Neuronal stem cell (in vitro differentiated cells): ENCODE measurements at places on chromosomes 3 and 15.
A peak's percentile ranks its signal among the peaks of the same experiment; 100 is the strongest.

DNA sequence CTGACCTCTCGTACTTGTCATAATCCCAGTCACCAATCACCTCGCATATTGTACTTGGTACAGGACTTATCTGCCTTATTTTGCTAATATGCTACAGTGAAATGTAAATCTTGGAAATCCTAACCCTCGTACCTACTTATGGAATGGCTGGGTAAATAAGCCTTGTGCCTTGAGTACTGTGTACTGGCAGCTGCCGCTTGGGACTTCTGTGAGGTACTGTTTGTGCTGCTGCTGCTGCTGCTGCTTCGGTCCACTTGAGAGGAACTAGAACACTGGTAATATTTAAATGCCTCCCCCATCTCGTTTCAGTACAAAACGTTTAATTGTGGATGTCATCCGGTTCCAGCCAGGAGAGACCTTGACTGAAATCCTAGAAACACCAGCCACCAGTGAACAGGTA, 42.5 kb upstream of the CRTC3 start:
- no peaks in the 10 kb centered on the region for H3K27me3 ChIP-seq
- no peak overlapping the region for H3K4me3 ChIP-seq
- peaks cover 95% of the 10 kb centered on the region for H3K36me3 ChIP-seq
- no peak overlapping the region for H3K27ac ChIP-seq

DNA sequence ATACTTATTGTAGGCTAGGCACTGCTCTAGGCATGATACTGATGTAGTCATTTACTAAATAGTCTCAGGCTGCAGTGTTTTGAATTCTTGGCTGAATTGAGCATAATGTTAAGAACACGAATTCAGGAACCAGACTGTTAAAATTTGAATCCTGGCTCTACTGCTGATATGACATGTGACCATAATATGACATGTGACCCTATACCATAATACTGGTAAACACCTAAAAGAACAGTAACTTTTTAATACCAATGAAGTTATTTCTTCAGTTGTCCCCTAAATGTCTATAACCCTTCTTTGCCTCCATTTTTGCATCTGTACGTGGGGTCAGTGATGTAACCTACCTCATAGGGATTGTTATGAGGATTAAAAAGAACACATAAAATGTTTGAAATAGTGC, 18.1 kb downstream of the TBC1D23 start:
- H3K27ac ChIP-seq = no peak overlapping the region
- no peaks in the 10 kb centered on the region for H3K27me3 ChIP-seq
- peaks cover 6% of the 10 kb centered on the region for H3K4me1 ChIP-seq
- no peaks in the 10 kb centered on the region for H3K36me3 ChIP-seq
- no peak overlapping the region for H3K4me3 ChIP-seq
- no peak for DNase-seq

DNA sequence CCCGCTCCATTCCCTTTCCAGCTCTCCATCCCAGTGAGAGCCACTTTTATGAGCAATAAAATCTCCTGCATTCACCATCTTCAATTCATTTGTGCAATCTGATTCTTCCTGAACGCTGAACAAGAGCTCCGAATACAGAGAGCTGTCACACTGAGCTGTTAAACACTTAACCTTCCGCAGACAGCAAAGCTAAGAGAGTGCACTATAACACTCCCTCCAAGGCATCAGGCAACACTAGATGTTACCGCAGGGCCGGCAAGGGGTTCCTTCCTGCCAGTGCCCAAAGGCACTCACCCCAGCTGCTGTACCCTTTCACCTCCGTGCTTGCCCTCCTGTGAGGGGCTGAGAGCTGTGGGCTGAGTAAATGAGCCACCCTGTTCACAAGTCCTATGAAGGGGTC, 85.6 kb downstream of the BCHE start:
- H3K27ac ChIP-seq = no peak overlapping the region
- H3K36me3 ChIP-seq = no peaks in the 10 kb centered on the region
- H3K4me1 ChIP-seq = no peaks in the 10 kb centered on the region
- no peaks in the 10 kb centered on the region for H3K27me3 ChIP-seq
- no peak overlapping the region for H3K4me3 ChIP-seq

- no peak for DNase-seq
- no peaks in the 10 kb centered on the region for H3K27me3 ChIP-seq
- no peak overlapping the region for H3K27ac ChIP-seq
- no peaks in the 10 kb centered on the region for H3K4me1 ChIP-seq
- H3K36me3 ChIP-seq = no peaks in the 10 kb centered on the region
Observed at GRCh38 chr3:117161816-117162215, 452.2 kb downstream of the TUSC7 start.

- H3K27ac ChIP-seq = no peak overlapping the region
- H3K27me3 ChIP-seq = no peaks in the 10 kb centered on the region
- no peak overlapping the region for H3K4me3 ChIP-seq
- no peaks in the 10 kb centered on the region for H3K36me3 ChIP-seq
- no peak for DNase-seq
- H3K4me1 ChIP-seq = no peaks in the 10 kb centered on the region
Observed at GRCh38 chr15:87998630-87999029, 257.9 kb downstream of the NTRK3 start.

DNA sequence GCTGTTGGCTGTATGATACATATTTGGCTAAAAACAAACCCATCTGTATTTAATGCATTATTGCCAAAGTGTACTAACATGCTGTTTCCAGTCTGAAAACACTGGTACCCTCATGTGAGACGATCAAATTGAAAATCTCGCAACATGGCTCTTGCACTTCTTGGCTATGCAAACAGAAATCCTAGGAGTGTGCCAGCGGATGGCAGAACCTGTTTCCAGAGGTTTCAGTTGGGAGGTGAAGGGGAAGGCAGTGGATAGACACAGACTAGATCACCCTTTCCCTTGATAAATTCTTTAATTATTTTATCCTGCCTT, 350.3 kb downstream of the TUSC7 start:
- H3K4me3 ChIP-seq = no peak overlapping the region
- H3K27ac ChIP-seq = no peak overlapping the region
- DNase-seq = no peak

GRCh38 chr15:97875513-97876280, 84.8 kb upstream of the ARRDC4 start:
- no peaks in the 10 kb centered on the region for H3K27me3 ChIP-seq
- H3K4me3 ChIP-seq = no peak overlapping the region
- no peak for DNase-seq
- H3K36me3 ChIP-seq = no peaks in the 10 kb centered on the region

GRCh38 chr3:9276761-9277370, 27.4 kb upstream of the SRGAP3 start:
- no peak overlapping the region for H3K27ac ChIP-seq
- H3K27me3 ChIP-seq = no peaks in the 10 kb centered on the region
- H3K4me1 ChIP-seq = peaks cover 14% of the 10 kb centered on the region
- H3K36me3 ChIP-seq = no peaks in the 10 kb centered on the region
- no peak overlapping the region for H3K4me3 ChIP-seq

GRCh38 chr3:106092792-106093191, 224.0 kb upstream of the CBLB start:
- H3K27me3 ChIP-seq = no peaks in the 10 kb centered on the region
- DNase-seq = no peak
- H3K4me3 ChIP-seq = no peak overlapping the region

- no peaks in the 10 kb centered on the region for H3K27me3 ChIP-seq
- DNase-seq = no peak
- H3K36me3 ChIP-seq = no peaks in the 10 kb centered on the region
- no peak overlapping the region for H3K27ac ChIP-seq
Observed at GRCh38 chr3:95351158-95351557, 1288.3 kb downstream of the NSUN3 start.

GRCh38 chr15:34262362-34262761, 37.5 kb downstream of the EMC4 start:
- no peaks in the 10 kb centered on the region for H3K36me3 ChIP-seq
- no peak for DNase-seq
- H3K4me1 ChIP-seq = no peaks in the 10 kb centered on the region
- H3K27me3 ChIP-seq = no peaks in the 10 kb centered on the region
- no peak overlapping the region for H3K27ac ChIP-seq

- H3K36me3 ChIP-seq = peaks cover 24% of the 10 kb centered on the region
- no peak overlapping the region for H3K4me3 ChIP-seq
- H3K27ac ChIP-seq = no peak overlapping the region
- DNase-seq = no peak
- H3K4me1 ChIP-seq = no peaks in the 10 kb centered on the region
Observed at GRCh38 chr15:62035256-62035924, 24.9 kb downstream of the VPS13C start.

GRCh38 chr3:167913219-167913835, 177.8 kb downstream of the SERPINI1 start:
- no peak overlapping the region for H3K4me3 ChIP-seq
- no peaks in the 10 kb centered on the region for H3K27me3 ChIP-seq
- H3K27ac ChIP-seq = no peak overlapping the region
- H3K4me1 ChIP-seq = no peaks in the 10 kb centered on the region
- no peaks in the 10 kb centered on the region for H3K36me3 ChIP-seq

DNA sequence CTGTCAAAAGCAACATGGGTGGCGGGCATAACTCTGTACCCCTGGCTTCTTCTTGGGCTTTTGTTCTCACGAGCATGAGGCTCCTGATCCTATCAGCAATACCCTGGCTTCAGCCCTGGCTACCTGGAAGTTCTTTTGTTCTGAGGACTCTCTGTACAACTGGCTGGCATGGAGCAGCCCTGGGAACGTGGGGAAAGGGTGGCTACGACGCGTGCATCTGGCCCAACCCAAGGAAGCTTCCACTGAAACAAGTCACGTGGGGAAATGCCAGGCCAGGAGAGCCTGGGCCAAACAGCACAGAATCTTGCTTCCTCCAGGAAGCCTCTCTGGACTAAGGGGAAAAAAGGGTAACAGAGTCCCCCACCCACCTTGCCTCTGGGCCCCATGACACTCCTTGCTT, 22.7 kb upstream of the ATP2B2 start:
- no peaks in the 10 kb centered on the region for H3K4me1 ChIP-seq
- no peaks in the 10 kb centered on the region for H3K27me3 ChIP-seq
- no peaks in the 10 kb centered on the region for H3K36me3 ChIP-seq
- no peak overlapping the region for H3K27ac ChIP-seq
- no peak for DNase-seq

DNA sequence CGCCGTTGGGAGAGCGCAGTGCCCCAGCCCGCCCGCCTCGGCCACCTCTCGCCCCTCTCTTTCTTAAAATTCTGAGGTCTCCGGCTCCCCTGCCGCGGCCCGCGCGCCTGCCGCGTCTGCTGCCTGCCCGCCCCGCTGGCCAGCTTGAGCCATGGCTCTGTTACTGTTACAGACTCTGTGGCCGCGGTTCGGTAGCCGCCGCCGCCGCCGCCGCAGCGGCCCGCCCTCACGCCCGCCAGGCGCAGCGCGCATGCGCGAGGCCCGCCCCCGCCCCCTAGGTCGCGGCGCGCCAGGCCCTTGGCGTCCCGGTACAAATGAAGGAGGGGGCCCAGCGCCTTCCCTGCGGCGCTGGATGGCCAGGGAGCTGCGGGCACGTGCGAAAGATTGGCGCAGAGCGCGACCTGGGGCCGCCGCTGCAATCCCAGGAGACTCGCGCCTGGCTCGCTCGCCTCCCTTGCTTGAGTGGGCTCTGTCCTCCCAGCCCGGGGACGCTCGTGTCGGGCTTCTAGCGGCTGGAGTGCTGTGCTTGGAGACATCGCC, at the start of gene ONECUT1:
Gene ONECUT1, minus strand, starts transcription at position 168 of the 540 bp plus-strand sequence. CDS start 452 bp downstream, outside the sequence.
- no peak within 1 kb of the TSS for H3K27ac ChIP-seq
- peak within 1 kb of the TSS; percentile 56 for H3K4me3 ChIP-seq
- peaks cover 57% of the 10 kb centered on the region for H3K27me3 ChIP-seq
- peaks cover 26% of the 10 kb centered on the region for H3K4me1 ChIP-seq
- H3K36me3 ChIP-seq = no peaks in the 10 kb centered on the region
